ENCODE measurements at places on chromosomes 5 and 9. TPM values are rescaled to one million over a fixed set of nuclear protein-coding genes. Genes with fewer than 3 reads are reported as not detected.

HBEGF gene
- total RNA-seq: 46.3 TPM

CAVIN4 gene
- total RNA-seq: 0.08 TPM

TMEM252 gene
- 0.26 TPM for total RNA-seq

IL3 gene
- not detected for total RNA-seq

IL13 gene
- total RNA-seq: not detected

FBLL1 gene
- total RNA-seq: not detected

GLDC gene
- total RNA-seq: not detected

PCDHB2 gene
- 0.13 TPM for total RNA-seq

GCNT4 gene
- total RNA-seq: not detected

GRCh38 chr9:15711931-15712330 lies 159.1 kb downstream of the CCDC171 start:
- no peak for DNase-seq

GRCh38 chr5:65801352-65801783 lies 79.4 kb downstream of the NLN start:
- DNase-seq: no peak

DNA sequence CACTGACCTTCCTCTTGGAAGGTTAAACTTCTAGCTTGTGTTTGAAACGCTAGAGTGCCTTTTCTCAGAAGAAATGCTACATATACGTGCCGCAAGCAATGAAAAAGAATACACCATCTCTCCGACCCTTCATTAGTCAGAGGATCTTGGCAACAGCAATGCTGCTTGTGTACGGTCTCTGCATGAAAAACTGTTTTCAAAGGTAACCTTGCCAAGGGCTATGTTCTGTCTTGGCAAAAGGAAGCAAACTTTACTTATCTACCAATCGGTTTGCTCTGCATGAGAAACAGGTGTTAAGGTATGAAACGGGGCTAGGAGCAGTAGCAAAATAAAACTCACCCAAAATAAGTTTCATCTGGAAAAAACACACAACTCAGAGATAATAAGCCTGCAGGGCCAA lies 297.8 kb downstream of the FBXL17 start:
- no peak for DNase-seq

GRCh38 chr5:100643473-100643872 lies 108.3 kb downstream of the FAM174A start:
- DNase-seq: no peak

- peak; percentile 60 for DNase-seq
Observed at GRCh38 chr5:50667653-50668595, 1.5 kb downstream of the PARP8 start.

DNA sequence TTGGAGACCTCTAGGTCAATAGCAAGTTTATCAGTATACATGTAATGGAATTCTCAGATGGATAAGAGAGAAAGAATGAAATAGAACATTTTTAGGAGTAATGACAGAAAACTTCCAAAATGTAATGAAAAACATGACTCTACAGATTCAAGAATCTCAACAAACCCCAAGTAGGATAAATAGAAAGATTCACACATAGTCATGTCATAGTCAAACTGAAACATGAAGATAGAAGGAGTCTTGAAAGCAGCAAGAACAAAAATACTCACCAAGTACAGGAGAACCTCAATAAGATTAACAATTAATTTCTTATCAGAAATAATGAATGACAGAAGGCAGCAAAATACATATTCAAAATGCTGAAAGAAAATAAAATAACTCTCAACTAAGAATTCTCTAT lies 164.5 kb downstream of the SPATA31D1 start:
- no peak for DNase-seq

DNA sequence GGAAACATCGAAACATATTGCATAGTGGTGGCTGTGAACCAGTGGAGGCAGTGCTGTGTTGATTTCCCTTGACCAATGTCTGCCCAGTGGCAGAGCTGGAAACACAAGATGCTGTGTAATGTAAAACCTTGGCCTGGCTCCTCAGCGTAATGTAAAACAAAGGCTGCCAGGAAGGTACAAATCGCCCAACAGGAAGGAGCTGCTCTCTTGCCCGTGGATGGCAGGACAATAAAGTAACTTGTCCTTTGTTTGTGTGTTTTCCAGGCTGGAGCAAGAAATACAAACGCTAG lies 143.4 kb downstream of the PALM2AKAP2 start:
- DNase-seq: no peak

DNA sequence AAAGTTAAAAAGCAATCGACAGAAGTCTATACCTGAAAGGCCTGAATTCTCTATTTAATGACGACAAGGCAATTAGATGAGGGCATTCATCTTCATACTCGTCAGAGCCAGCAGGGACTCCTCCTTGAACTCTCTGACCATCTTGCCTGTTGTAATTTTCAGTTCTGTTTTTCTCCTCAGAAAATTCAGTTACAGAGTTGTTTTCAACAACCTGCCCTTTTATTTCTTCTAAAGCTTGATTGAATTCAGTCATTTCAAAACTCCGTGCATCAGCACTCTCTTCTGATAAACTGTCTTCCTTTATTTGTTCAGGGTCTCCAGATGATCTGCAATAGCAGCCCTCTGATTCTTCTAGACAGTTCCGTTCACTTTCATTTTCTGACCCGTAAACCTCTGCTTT lies 15.6 kb downstream of the RIOK2 start:
- DNase-seq: no peak

- no peak for DNase-seq
Observed at GRCh38 chr5:73550016-73550415, 15.4 kb downstream of the ANKRA2 start.

GRCh38 chr5:66931651-66932050 lies 264.9 kb downstream of the CD180 start:
- peak; percentile 18 for DNase-seq

All from HT-29 (cell line).